ENCODE measurements at places on chromosomes 4 and X.

GRCh38 chr4:101155945-101156344 is 191.4 kb downstream of the PPP3CA start:
- no peak for DNase-seq

- DNase-seq: no peak
Observed at GRCh38 chr4:69977582-69977981, 12.1 kb upstream of the CSN2 start.

DNA sequence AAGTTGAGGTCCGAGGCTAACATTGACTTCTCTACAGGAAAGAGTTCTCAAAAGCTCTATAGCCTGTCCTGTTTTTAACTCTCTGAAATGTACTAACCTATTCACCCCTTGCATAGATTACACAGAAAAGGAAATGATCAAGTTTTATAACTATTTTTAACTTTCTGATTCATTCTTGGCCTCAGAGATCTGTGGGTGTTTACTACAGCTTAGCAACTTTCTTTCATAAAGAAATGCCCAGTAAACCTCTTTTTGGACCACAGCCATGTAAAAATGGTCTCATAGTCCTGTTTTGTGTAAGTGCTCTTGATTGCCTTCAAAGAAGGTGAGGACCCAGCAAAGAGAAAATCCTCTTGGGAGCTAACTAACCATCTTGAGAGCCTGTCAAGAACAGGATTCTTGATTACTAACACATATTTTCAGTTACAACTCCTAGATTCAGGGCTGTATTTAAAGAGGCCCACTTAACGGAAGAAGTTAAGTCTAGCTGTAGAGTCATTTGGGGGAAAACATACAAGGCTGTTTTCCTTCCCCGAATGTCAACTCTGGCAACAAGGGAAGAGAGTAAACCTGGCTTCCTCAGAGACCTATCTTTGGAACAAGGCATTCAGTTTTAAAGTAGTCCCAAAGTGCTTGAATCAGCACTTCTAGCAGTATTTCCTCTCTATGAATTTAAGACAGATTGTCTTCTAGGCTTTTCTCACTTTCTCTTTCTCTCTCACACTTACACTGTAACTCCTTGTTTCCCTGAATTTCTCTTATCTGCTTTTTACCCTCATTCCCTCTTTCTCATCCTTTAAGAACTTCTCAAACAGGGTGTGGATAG is 78.2 kb downstream of the IL21 start:
- peak; percentile 54 for DNase-seq

DNA sequence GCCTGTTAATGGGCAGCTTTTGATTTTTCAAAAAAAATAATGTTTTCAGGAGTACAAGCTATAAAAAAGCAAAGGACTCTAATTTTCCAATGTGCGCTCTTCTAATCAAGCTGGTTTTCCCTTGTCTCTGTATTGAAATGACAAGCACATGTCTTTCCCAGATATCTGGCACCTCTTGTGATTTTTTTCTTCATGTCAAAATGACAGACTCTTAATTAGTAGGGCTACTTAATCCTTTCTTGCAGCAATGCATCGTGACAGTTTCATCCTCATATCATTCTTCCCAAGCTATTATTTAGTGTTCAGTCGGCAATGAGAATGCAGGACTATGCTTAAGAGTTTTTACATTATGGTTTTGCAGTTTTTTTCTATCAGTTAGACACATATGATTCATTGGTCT is 139.5 kb downstream of the MAGEC1 start:
- no peak for DNase-seq

- no peak for DNase-seq
Observed at GRCh38 chr4:161792991-161793390, 370.8 kb downstream of the FSTL5 start.

DNA sequence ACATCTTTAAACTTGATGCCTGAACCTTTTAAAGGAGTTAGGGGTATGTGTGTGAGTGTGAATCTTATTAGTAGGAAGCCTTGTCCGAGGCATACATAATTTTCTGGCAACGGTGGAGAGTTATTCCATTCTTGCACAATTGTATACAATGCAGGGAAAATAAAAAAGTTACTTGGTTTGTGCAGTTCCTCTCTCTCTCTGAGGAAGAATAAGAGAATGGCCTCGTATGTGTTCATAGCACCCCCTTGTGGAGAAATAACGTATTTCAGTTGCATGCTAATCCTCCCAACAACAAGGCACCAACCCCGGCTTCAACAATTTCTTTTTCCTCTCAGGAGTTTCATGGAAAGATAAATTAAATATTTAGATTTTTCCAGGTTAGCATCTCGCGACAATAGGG is 33.7 kb upstream of the FGF13 start:
- DNase-seq: no peak

Data from pulmonary artery endothelial cell (primary cell).